ENCODE measurements at places on chromosomes 7 and 10.

DNA sequence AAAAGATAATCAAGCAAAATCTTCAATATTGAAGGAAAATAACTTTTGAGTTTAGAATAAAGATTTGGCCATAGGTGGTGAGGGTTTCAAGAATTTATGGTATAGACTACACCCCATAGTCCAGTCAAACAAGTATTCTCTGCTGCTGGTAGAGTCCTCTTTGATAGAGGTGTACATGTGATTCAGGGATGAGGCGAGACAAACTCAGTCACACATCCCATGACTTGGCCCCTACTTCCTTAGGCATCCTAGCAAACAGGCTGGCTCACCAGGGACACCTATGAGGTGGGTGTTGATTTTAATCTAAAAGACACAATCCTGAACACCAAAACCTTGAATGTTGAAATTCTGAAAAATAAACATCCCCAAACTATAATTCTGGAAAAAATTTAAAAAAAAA is 78.1 kb upstream of the SLC25A13 start:
- no peak for DNase-seq

DNA sequence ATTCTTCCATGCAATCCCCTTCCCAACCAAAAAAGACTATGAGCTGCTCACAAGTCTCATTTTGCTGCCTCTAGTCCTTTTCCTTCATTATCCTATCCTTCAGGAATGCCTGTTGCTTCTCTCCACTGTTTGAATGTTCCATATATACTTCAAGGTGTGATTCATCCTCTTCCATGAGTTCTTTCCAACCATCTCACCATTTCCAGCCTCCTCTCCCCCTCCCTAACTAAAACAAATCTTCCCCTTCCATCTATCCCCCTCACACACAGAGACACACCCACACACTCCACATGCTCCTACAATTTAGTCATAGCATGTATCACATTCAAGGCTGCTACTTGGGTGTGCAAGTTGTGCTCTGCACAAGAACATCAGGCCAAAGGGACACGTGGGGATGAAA is 254.3 kb downstream of the DYNC1I1 start:
- DNase-seq = no peak

DNA sequence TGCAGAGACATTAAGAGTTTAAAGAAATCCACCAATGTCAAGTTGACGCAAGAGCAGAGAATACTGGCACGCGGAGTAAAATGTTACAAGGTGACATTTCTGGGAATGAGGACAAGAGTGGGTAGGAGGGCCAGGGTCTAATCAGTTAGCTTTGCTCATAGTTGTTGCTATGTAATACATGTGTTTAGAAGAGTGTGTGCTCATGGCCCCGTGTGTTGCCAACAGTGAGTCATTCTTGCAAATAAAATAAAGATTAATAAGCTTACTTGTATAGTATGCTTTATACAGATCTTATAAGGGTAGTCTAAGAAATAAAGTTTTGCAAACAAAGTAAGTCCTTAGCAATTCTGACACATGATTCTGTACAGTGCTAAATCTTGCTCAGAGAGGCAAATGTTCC is 64.5 kb downstream of the DNMBP start:
- no peak for DNase-seq

DNA sequence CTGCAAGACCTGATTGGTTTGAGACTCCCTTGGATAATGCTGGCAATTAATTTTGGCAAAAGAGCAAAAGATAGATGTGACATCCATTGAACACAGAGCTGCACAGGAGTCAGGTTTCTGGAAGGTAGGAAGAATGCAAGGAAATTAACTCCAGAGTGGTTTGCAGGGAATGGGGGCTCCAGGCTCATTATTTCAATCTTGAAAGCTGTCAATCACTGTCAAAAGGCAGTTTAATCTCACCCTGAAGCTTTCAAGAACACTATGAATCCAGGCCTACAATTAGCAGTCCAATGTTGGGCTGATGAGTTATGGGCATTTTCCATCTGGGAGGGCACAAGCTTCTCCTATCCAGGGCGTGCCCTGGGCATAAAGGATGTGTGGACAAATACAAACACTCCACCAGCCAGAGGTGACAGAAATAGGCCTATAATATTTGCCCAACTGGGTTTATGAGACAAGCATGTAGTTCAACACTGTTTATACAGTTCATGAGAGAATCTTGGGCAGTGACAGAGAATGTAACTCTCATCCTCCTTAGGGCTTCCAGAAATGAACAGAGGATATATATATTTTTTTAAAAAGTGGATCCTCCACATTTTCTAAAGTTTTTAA is 80.5 kb downstream of the KCNMA1 start:
- no peak for DNase-seq

- peak; percentile 40 for DNase-seq
Measured at GRCh38 chr10:69048103-69048502, 39.8 kb upstream of the SRGN start.

DNA sequence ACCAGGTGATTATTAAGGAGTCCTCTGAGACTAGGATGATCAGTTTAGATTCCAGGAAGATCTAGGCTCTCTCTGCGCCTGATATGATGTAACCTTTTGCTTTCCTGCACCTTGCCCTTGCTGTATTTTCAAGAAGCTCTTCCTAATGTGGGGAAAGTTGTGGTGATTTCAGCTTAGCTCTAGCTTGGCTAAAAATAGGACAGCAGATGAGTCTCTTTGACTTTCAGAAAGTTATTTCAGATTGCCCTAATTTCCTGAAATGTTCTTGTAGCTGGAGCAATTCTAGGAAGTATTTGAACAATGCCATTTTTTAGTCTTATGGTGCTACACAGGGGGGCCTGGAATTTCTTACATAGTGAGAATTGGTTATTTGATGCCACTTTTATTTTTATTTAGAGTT is 3.8 kb downstream of the LCOR start:
- no peak for DNase-seq

- no peak for DNase-seq
Measured at GRCh38 chr10:114250236-114250635, 11.2 kb downstream of the VWA2 start.

DNA sequence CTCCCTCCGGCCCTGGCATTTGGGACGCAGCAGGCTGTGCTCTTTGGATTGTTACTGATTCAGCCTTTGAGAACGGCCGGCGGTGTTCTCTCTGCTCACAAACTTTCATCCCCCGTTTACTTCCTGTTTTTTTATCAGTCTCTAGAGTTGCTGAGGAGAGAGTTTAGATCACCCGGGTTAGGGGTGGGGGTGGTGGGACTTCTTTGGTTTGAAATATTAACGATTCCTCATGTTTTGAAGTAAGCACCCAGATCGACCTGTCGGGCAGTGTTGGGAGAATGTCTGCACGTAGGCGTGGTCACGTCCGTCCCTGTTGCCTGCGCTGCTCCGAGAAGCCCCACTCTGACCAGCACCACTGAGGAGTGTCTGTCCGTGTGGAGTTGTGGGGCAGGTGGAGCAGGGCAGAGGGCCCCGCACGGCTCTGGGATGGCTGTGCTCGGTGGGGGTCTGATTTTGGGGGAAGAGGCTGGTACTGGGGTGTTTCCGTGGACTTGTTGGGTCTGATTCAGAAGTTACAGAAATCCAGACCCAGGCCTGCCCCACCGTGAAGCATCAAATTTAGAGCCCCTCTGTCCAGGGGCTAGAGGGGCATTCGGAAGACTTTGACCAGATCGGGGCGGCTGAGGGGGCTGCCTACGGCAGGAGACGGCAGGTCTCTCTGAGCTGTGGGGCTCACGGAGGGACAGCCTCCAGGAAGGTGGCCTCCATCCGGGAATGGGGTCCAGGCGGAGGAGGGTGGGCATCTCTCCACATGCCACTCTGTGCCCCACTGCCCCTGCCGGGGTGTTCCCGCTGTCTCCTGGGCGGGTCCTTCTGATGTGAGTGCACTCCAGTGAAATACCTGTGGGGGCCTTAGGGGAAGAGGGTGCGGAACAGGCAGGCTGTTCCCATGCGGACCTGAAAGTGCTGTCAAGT is 7.4 kb downstream of the INPP5A start:
- DNase-seq = no peak

DNA sequence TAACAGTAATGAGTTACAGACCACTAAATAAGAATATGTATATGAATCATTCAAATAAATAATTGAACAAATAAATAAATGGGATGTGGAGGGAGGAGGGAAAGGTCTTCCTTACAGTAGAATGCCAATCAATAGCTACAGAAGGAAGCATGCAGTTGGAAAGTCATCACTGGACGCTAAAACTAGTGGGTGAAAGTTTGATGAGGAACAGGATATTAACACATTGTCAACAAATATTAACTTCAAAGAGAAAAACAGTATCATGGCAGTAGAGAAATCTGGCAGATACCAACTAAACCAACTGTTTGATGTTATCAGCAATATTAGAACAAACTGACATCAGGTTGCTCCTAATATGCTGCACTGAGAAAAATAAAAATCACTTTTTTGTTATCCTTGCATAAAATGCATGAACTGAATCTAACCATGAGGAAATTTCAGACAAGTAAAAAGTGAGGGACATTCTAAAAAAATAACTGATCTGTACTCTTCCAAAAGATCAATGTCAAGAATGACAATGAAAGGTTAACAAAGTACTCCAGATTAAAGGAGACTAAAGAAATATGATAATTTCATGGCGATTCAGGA is 94.1 kb downstream of the ZFAND4 start:
- no peak for DNase-seq

DNA sequence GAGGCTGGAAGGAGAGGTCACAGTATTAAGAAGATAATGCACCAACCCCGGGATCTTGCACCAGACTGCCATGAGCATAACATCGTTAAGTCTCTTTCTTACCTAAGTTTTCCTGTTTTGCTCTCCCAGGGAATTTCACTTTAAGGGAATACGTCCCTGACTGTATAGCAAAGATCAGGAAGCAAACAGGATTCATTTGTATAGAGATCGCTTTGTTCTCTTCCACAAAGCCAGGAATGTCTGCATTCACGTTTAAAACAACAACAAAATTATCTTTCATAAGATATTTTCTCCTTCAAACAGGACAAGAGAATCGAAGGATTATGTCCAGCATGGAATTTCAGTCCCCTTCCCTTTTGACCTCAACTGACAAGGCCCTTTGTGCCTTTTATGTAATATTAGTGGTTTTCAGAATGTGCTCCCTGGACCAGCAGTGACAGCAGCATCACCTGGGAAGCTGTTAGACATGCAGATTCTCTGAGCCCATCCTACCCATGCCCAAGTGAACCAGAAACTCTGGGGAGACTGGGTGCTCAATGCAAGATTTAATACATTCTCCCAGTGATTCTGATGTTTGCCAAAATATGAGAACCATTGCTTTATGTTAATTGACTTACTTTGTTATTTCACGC is 286.3 kb downstream of the FGFR2 start:
- DNase-seq = no peak

GRCh38 chr10:117360994-117361667 is 14.1 kb downstream of the PDZD8 start:
- no peak for DNase-seq

DNA sequence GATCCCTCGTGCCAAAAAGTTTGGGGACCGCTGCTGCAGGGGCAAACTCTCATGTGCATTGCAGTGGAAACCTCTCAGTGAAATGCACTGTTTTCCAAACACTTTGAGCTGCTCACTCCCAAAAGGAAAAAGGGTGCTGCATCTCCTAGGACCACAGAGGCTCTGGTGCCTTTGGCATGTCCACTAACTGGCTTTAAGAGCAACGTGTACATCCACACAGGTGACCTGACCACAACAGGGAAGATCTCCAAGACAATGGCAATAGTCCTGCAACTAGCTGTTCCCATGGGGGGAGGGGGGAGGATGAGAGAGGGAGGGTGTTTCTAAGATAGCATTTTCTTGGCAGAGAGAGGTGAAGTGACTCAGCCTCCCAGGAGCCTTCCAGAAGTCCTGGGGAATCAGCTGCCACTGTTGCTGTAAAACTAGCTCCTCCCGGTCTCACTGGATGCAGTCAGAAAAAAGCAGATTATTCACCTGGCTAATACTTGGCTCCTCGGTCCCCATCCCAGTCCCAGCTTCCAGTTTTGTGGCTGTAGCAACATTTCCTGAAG is 181.7 kb downstream of the HECW1 start:
- DNase-seq = no peak

- DNase-seq = no peak
Measured at GRCh38 chr10:61159253-61159652, 215.3 kb upstream of the RHOBTB1 start.

DNA sequence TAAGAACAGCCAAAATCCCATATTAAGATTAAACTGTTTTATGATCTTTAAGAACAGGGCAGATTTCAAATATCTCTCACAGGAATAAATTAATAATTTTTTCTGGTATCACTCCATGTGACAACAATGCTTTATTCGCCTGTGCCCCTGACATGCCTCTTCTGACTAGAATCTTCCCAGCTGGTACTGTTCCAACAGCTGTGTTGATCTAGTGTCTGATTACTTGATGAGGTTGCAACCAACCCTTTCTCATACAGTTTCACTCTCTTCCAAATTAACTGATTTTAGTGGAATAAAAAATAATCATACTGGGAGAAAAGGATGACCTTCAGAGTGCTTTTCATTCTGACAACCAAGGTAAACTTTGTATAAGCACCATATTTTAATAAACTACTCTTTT is 151.9 kb downstream of the CHRM2 start:
- no peak for DNase-seq

DNA sequence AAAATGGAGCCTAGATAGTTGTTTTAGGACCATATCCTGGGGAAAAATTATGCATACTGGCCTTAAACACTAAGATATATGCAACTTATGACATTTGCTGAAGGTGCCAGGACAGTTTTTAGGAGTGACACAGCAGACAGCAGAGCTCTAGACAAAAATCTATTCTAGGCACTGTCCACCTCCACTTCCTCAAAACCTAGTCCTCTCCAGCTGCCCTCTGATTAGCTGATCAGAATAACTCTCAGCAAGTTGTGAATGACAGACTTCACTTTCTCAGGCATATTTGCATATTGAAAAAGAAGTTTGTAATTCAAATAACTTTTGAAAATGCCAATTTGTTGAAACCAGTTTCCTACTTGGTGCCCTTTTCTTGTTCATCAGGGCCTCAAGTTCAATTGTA is 152.3 kb upstream of the STEAP4 start:
- DNase-seq = no peak

- DNase-seq = no peak
Measured at GRCh38 chr7:154577141-154577873, 425.6 kb downstream of the PAXIP1 start.

- no peak for DNase-seq
Measured at GRCh38 chr10:69214666-69215131, 5.4 kb upstream of the HKDC1 start.

DNA sequence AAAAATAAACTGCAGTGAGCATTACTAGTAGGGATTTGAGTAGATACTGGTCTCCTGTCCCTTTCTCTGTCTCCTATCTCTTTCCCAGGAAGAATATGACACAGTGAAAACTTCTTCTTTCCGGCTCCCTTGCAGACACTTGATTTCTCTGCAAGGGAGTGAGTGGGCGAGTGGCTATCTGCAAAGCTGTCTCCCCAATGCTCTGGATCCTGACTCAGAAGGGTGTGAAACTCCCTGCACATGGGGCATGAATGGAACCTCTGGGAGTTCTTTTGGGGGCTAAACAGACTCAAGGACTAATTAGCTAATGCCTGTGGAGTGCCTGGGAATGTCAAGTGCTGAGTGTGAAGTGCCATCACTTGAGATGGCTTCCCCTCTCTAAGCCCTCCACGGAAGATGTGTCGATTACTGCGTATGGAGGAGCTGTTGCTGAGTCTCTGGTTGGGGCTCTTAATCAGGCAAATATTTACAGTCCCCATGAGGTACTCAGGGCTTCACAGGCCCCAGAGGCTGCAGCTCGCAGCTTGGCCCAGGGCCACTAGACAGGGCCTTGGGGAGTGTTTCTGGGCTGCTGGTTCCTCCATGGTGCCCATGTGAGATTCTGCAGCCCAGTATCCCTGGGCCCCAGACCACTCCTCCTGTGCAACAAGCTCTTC is 139.8 kb downstream of the RPS24 start:
- no peak for DNase-seq
